ENCODE measurements at places on chromosomes 1 and 21. TPM values are rescaled to one million over a fixed set of nuclear protein-coding genes. Genes with fewer than 3 reads are reported as not detected.

Gene INSRR
- total RNA-seq, result not detected

Gene LRRC38
- not detected for total RNA-seq

GRCh38 chr1:231507476-231508355 lies 20.8 kb upstream of the TSNAX start:
- H3K36me3 ChIP-seq, result no peaks in the 10 kb centered on the region
- H3K27me3 ChIP-seq, result no peaks in the 10 kb centered on the region
- H3K4me3 ChIP-seq, result no peak overlapping the region
- no peaks in the 10 kb centered on the region for H3K4me1 ChIP-seq
- no peak for DNase-seq

GRCh38 chr1:186474208-186474607 lies 13.3 kb upstream of the PDC start:
- no peak overlapping the region for H3K27ac ChIP-seq
- no peaks in the 10 kb centered on the region for H3K27me3 ChIP-seq
- H3K4me1 ChIP-seq, result no peaks in the 10 kb centered on the region
- H3K4me3 ChIP-seq, result no peak overlapping the region
- H3K36me3 ChIP-seq, result no peaks in the 10 kb centered on the region
- no peak for DNase-seq

- no peak overlapping the region for H3K27ac ChIP-seq
- no peaks in the 10 kb centered on the region for H3K36me3 ChIP-seq
- no peaks in the 10 kb centered on the region for H3K4me1 ChIP-seq
- DNase-seq, result no peak
These were observed 173.2 kb downstream of the RRAGC start for GRCh38 chr1:38686167-38686926.

- no peaks in the 10 kb centered on the region for H3K27me3 ChIP-seq
- no peaks in the 10 kb centered on the region for H3K36me3 ChIP-seq
- no peak overlapping the region for H3K27ac ChIP-seq
- H3K4me3 ChIP-seq, result no peak overlapping the region
- no peaks in the 10 kb centered on the region for H3K4me1 ChIP-seq
- DNase-seq, result no peak
These were observed 65.9 kb upstream of the DNAJC6 start for GRCh38 chr1:65243491-65243890.

Gene TBX19
- total RNA-seq, result 0.91 TPM

DNA sequence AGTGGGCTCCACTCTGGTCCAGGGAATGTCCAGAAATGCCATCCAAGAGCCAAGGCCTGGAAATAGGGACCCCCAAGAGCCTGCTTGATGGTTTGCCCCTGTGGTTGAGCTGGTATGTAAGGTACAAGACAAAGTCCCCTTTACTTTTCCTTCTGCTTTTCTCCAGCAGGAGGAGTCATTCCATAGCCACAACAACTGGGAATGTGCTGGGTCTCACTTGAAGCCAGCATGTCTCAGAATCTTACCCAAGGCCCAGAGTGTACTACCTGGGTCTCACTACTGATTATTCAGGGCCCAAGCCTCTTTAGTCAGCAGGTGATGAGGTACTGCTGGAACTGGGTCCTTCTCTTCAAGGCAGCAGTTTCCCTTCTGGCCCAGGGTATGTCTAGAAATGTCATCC lies 62.1 kb upstream of the CD55 start:
- H3K4me1 ChIP-seq, result no peaks in the 10 kb centered on the region
- no peaks in the 10 kb centered on the region for H3K36me3 ChIP-seq
- H3K27me3 ChIP-seq, result no peaks in the 10 kb centered on the region
- DNase-seq, result no peak
- no peak overlapping the region for H3K27ac ChIP-seq

GRCh38 chr1:220485131-220485530 lies 42.8 kb upstream of the MARK1 start:
- no peaks in the 10 kb centered on the region for H3K36me3 ChIP-seq
- no peak for DNase-seq
- no peak overlapping the region for H3K27ac ChIP-seq
- no peaks in the 10 kb centered on the region for H3K27me3 ChIP-seq
- no peaks in the 10 kb centered on the region for H3K4me1 ChIP-seq
- no peak overlapping the region for H3K4me3 ChIP-seq

Gene ADGRL4
- total RNA-seq, result not detected

- no peak for DNase-seq
- H3K27ac ChIP-seq, result no peak overlapping the region
- H3K4me3 ChIP-seq, result no peak overlapping the region
- H3K27me3 ChIP-seq, result no peaks in the 10 kb centered on the region
- no peaks in the 10 kb centered on the region for H3K36me3 ChIP-seq
These were observed 37.5 kb upstream of the ATP2B4 start for GRCh38 chr1:203589171-203589570.

GRCh38 chr1:221025956-221026355 lies 146.7 kb downstream of the HLX start:
- no peak overlapping the region for H3K4me3 ChIP-seq
- no peaks in the 10 kb centered on the region for H3K27me3 ChIP-seq
- DNase-seq, result no peak
- H3K36me3 ChIP-seq, result no peaks in the 10 kb centered on the region

- H3K27ac ChIP-seq, result no peak overlapping the region
- H3K4me3 ChIP-seq, result no peak overlapping the region
- peaks cover 30% of the 10 kb centered on the region for H3K36me3 ChIP-seq
- H3K4me1 ChIP-seq, result no peaks in the 10 kb centered on the region
These were observed 73.5 kb downstream of the TTC3 start for GRCh38 chr21:37146320-37147235.

DNA sequence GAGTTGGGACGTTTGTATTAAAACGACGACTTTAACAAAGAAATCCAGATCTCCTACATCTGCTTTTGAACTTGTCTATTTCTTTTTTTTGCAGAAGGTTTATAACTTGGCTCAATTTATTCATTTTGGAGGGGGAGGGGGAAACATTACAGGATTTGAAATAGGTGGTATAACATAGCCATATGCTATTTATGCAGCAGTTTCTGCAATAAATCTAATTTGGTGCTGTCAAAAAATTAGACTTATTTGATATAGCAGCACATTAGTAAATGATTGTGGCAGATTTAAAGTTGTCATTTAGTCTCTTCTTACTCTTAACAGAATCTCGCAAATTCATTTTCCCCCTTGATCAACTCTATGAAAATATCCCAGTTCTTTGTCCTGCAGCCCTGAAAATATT lies 138.2 kb downstream of the SDCCAG8 start:
- no peaks in the 10 kb centered on the region for H3K4me1 ChIP-seq
- no peaks in the 10 kb centered on the region for H3K36me3 ChIP-seq
- H3K4me3 ChIP-seq, result no peak overlapping the region
- no peak for DNase-seq

Gene ASPM
- total RNA-seq, result 19.2 TPM

- H3K27me3 ChIP-seq, result peaks cover 8% of the 10 kb centered on the region
- H3K4me1 ChIP-seq, result peaks cover 4% of the 10 kb centered on the region
- DNase-seq, result no peak
- no peaks in the 10 kb centered on the region for H3K36me3 ChIP-seq
These were observed 25.3 kb upstream of the EFHD2 start for GRCh38 chr1:15384301-15384901.

- no peaks in the 10 kb centered on the region for H3K36me3 ChIP-seq
- no peaks in the 10 kb centered on the region for H3K4me1 ChIP-seq
- H3K4me3 ChIP-seq, result no peak overlapping the region
- H3K27me3 ChIP-seq, result no peaks in the 10 kb centered on the region
- DNase-seq, result peak; percentile 33
These were observed 26.8 kb downstream of the TMEM201 start for GRCh38 chr1:9615316-9616063.

DNA sequence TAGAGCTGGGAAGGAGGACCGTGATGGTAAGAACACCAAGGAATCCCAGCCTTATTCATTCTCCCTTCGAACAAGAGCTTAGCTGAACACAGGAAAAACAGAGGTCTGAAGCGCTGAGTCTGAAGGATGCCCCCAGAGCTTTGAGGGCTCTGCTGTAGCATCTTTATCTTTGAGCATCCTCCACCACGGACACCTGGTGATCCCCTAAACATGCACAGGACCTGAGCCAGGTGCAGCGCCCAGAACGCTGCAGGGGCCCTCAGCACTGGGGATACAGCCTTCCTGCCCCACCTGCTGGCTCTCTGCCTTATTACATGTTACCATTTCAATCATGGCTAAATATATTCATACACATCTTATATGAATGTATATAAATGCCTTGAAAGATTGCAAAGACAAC lies 7.7 kb upstream of the GPATCH4 start:
- no peak overlapping the region for H3K4me3 ChIP-seq
- peak; percentile 74 for DNase-seq
- H3K36me3 ChIP-seq, result no peaks in the 10 kb centered on the region
- peaks cover 10% of the 10 kb centered on the region for H3K4me1 ChIP-seq

GRCh38 chr1:30656171-30656940 lies 67.0 kb downstream of the MATN1 start:
- DNase-seq, result no peak

GRCh38 chr1:228996281-228996680 lies 261.0 kb downstream of the RHOU start:
- no peak overlapping the region for H3K27ac ChIP-seq
- no peak overlapping the region for H3K4me3 ChIP-seq
- no peak for DNase-seq
- H3K36me3 ChIP-seq, result no peaks in the 10 kb centered on the region
- H3K4me1 ChIP-seq, result no peaks in the 10 kb centered on the region

DNA sequence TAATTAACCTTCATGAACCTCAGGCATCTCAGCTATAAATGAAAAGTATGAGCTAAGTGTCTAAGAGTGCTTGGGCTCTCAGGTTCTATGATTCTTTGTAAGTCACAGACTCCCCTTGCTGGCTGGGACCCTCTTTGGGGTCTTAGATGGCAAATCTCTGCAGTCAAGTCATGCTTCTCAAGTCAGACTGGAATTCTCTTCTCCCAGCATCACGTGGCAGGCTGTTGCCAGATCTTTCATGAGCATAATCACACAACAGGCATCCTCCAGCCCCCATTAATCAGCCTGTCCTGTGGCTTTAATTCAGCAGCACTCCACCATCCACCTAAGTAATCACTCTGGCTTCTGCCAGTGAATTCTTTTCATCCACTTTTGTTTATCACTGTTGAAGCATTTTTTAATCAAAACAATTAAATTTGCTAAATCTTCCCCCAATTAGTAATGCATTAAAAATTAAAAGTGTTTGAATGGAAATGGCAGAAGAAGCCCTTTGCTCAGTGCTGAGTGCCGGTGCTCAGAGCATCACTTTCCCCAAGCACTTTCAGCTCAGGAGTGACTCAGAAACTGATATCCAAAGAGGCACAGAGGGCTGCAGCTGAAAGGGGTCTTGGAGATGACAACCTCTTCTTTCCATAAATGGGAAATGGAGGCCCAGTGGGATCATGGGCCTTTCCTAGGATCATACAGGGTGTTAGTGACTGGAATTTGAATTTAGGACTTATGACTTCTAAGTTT lies 50.2 kb downstream of the C8A start:
- no peaks in the 10 kb centered on the region for H3K27me3 ChIP-seq
- H3K4me1 ChIP-seq, result no peaks in the 10 kb centered on the region
- no peak overlapping the region for H3K27ac ChIP-seq
- DNase-seq, result no peak

- H3K4me1 ChIP-seq, result no peaks in the 10 kb centered on the region
- H3K36me3 ChIP-seq, result no peaks in the 10 kb centered on the region
- H3K27ac ChIP-seq, result no peak overlapping the region
- no peaks in the 10 kb centered on the region for H3K27me3 ChIP-seq
These were observed 91.8 kb upstream of the KAZN start for GRCh38 chr1:14506471-14507255.

DNA sequence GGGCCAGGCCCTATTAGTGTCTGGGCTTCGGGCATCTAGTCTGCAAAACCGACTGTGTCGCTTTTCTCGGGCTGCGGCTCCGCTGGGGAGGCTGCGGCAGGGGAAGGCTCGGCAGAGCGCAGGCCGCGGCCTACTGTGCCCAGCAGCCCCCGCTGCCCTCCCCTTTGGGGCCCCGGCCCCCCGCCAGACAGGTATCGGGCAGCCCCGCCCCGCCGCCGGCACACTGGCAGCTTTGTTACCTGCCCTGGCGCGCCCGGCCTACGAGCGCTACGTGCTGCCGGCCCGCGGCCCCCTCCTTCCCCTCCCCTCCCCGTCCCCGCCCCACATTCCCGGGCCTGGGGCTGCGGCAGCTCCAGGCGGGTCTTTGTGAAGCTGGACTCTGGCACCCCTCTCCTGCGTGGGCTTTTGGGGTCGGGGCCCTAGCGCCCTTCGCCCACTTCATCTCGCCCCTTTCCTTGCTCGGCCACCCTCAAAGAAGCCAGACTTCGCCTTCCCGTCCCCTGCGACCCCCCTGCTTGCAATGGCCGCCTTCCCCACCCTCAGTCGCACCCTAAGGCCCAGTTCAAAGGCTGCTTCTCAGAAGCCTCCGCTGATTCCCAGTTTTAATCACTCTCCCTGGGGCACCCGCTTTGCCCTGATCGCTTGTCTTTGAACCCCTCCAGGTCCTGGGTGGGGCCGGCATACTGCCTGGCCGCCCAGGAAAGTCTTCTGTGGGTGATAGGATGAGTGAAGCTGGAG lies 48.9 kb upstream of the SLC2A1 start:
- no peaks in the 10 kb centered on the region for H3K36me3 ChIP-seq
- no peaks in the 10 kb centered on the region for H3K27me3 ChIP-seq
- H3K4me1 ChIP-seq, result no peaks in the 10 kb centered on the region
- no peak for DNase-seq
- no peak overlapping the region for H3K27ac ChIP-seq
- H3K4me3 ChIP-seq, result no peak overlapping the region

- H3K4me3 ChIP-seq, result peak overlapping the region; percentile 21
- H3K27me3 ChIP-seq, result no peaks in the 10 kb centered on the region
- H3K36me3 ChIP-seq, result no peaks in the 10 kb centered on the region
- H3K27ac ChIP-seq, result peak overlapping the region; percentile 99
These were observed 3.0 kb upstream of the SDE2 start for GRCh38 chr1:226001963-226002666.

DNA sequence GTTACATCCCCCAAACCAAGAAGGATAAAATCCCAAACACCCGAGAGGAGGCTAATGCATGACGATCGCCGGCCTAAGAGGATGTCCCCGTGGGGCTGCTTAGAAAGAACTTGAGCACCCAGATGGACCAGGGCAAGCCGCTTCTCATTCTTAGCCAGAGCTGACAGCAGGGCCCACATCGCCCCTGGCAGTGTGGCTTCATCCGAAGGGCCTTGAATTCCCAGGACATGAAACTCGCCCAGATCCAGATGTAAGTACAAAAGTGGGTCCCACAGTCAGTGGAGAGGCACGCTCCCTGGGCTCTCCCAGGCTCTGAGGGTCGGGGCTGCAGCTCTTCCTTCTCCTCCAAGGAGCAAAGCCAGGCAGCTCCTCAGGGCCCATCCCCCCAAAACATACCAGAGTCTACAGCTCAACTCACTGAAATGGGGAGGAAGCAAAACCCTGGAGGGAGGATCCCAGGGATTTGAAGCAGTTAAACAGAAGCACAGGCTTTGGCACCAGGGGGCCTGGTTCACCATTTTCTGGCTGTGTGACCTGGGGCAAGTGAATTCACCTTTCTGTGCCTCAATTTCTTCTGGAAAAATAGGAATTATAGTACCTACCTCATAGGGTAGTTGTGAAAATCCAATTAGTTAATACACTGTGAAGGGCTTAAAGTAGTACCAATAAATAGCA lies 85.6 kb downstream of the MAN1C1 start:
- no peaks in the 10 kb centered on the region for H3K27me3 ChIP-seq
- no peak for DNase-seq
- no peak overlapping the region for H3K27ac ChIP-seq
- H3K4me3 ChIP-seq, result no peak overlapping the region
